Cerebellum (tissue), 4 donors: ENCODE measurements at places on chromosomes 16 and 17. TPM values are rescaled to one million over a fixed set of nuclear protein-coding genes. Genes with fewer than 3 reads are reported as not detected.

The RFWD3 gene
- 20.4 TPM for total RNA-seq

DNA sequence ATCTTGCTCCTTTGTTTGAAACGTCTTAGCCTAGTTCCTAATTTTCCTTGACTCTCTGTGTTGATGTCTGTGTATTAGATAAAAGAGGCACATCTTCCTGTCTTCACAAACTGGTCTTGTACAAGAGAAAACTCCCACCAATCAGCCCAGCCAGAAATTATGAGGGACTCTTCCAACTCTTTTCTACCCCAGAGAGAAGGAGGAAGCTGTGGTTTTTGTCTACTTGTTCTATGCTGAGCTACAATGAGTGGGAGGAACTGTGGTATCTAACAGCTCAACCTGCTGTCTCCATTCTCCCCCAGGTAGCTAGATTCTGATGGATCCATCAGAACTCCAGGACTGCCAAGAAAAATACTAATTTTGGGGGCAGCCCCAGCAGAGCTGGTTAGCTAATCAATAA, 392.5 kb downstream of the HS3ST3B1 start:
- DNase-seq = no peak

GRCh38 chr16:31327646-31328225, 27.2 kb upstream of the ITGAX start:
- no peak for DNase-seq

DNA sequence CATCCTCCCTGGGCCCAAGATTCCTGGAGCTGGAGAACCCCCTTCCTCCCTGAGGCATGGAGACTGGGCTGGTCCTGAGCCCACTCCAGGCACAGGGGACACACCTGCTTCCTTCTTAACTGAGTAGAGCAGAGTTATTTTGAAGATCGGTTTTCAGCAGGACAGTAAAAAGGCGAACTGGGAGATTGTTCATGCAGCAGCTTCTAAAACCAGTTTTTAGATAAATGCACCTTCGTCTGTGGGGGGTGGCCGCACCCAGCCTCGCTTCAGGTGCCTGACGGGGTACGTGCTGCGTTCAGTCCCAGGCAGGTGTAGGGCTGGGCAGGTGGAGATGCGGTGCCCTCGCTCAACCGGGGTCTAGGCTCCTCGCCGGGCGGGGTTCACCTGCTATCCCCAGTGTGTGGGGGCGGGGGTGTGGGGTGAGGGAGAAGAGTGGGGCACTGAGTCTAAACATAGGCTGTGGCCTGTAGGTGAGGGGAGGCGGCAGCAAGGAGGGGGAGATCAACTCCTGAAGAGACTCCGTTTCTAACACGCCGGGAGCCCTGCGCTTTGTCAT, 69.5 kb downstream of the JPH3 start:
- DNase-seq = no peak
